ENCODE measurements at places on chromosomes 7 and 10.

- no peak for DNase-seq
Measured at GRCh38 chr10:2772816-2773631, 294.3 kb upstream of the PFKP start.

- DNase-seq, result no peak
Measured at GRCh38 chr10:58414270-58415041, 29.2 kb downstream of the TFAM start.

GRCh38 chr10:111656066-111656465, 527.5 kb downstream of the GPAM start:
- DNase-seq, result no peak

GRCh38 chr7:102203218-102203617, 83.5 kb upstream of the SH2B2 start:
- DNase-seq, result no peak

- no peak for DNase-seq
Measured at GRCh38 chr7:68980011-68980410, 618.3 kb upstream of the AUTS2 start.

- DNase-seq, result no peak
Measured at GRCh38 chr7:26853788-26854393, 10.5 kb downstream of the SKAP2 start.

DNA sequence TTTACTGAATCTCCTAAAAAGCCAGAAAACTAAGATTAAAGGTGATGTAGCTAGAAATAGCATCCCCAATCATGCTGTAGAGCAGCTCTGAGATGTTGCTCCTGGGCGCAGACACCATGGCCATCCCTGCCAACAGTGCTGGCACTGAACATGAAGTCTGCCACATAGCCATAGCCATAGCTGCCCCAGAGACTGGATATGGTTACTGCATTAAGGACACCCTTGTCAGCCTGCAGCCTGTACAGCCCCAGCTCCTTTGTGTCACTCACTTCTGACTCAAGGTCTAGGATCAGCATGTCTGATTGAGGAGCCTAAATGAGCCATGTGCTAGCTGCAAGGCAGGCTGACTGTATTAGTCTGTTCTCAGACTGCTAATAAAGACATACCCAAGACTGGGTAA, 284.6 kb downstream of the RPS24 start:
- no peak for DNase-seq
